ENCODE measurements at places on chromosomes 7 and 10.

- no peak for DNase-seq
Observed at GRCh38 chr10:11516431-11516746, 95.1 kb downstream of the USP6NL start.

GRCh38 chr7:151694828-151695580 is 175.3 kb upstream of the RHEB start:
- no peak for DNase-seq

GRCh38 chr10:130045801-130046321 is 64.8 kb downstream of the C10orf143 start:
- DNase-seq: no peak

DNA sequence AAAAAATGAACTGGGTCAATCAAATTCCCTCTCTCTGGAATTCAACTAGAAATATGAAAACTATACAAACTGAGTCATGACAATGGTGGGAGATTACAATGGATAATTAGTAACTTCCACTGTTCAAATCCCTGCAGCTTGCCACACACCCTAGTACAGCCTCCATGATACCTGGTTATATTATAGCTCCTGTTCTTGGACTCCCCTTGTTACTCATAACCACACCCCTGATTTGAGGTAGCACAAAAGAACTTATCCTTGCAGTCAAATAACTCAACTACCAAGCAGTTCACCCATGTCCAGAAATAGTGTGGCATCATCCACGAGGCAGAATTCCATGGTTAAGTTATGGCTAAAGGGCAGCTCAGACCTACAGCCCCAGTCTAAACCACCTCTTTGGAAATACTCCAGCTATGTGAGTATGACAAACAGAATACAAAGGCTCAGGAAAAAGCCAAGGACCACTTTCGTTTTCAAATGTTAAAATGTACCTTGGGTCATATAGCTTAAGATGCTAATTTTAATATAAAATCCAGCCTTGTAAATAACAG is 164.7 kb downstream of the CPEB3 start:
- peak; percentile 74 for DNase-seq

DNA sequence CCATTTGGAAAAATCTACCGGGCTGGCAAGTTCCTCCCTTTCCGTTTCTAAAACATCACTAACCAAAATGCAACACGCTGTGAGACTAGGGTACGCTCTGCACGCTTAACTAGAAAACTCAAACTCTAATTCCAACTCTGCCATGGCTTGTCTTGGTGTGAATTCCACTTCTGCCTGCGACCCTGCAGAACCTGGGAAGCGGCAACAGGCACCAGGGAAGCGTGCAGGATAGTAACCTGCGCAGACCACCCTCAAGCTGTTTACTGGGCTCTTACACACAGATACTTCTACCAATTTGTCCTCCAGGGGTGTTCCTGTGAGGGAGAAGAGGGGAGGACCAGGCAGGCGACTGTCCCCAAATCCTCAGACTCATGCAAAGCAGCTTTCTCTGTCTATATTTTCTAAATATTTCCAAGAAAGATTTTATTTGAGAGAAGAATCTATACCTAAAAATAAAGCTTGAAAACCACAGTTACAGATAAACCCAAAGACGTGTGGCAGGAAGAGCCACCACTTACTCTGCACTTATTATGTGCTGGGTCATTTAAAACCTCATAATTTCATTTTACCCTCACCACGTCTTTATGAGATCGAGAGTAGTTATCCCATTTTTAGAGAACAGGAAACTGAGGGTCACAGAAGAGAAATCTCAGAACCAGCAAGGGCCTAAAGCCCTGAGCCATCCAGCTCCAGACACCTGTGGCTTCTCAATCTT is 52.9 kb downstream of the CPXM2 start:
- DNase-seq: no peak

DNA sequence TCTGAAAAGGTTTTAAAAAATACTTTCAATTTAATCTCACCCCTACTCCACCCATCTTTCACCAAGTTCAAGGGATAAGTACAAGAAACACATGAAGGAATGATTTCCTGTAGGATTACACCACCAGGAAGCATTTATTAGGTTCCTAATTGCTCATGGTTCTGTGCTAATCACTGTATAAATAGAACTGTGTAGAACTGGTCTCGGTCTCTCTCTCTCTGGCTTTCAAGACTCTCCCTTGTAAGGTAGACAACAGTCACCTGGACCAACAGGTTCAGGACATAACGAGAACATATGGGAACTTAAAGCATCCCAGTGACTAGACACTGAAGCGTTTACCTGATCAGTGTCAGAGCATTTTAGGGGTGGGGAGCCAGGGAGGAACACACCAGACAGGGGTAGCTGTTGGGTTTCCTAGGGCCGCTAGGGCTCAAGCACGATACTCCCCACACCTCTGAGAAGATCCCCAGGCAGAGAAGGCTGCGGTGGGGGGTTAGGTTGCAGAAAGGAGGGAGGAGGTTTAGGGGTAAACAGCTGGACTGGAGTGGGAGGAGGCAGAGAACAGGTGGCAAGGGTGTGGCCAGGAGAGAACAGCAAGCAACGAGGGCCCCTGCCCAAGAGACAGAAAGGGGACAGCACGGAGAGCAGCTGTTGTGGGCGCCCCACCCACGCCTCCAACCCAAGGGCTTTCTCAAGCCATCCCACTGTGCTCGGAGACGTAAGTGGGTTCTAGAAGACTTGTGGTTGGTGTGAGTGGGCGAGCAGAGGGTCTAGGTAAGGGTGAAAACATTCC is 52.5 kb upstream of the USP6NL start:
- DNase-seq: no peak

GRCh38 chr10:72228318-72228751 is 12.3 kb upstream of the ASCC1 start:
- DNase-seq: no peak

DNA sequence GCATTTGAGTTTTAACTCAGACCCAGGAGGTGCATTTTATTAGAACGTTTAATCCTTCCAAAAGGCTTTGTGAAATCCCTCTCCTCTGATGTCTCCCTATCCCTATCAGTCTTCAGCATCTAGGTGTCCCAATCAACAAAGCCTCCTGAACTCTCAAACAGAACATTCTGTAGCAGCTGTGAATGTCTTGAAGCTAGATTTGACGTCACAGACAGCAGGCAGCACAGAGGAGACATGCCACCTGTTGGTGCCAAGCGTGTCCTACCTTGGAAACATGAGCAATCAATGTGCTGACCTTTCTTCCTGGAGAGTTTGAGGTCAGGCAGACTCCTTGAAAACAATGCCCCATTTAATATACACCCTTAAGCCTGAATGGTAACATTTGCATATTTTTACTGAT is 125.5 kb downstream of the RNLS start:
- no peak for DNase-seq

DNA sequence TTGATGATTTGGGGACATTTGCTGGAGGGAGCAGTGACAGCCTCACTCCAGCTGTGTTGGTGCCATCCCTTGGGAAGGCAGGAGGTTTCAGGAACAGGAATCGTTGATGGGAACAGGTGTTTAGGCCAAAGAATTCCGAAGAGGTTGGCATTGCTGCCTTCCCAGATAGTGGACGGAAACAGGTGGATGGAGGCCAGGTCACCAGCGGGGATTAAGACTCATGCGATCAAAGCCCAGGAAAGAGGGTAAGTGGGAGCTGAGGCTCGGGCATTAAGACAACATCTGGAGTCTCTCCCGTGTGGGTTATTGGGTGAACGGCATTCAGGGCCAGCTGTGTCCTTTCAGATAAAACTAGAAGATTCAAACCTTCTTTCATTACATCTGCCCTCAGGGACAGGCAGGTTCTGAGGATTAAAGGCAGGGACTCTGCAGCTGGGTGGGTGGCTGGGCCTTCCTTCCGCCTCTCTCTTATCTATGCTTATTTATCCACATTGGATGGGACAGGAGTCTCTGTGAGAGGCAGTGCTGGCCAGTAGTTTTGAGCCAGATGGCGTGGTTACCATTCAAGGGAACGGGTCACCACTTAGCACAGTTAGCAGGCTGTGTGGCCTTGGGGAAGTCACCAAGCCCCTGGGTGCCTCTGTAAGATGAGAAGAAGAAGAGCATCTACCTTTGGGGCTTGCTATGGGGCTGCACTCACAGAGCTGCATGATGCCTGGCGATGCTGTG is 67.6 kb downstream of the INSIG1 start:
- no peak for DNase-seq

- peak; percentile 92 for DNase-seq
Observed at GRCh38 chr10:94358480-94358879, 4.3 kb downstream of the NOC3L start.

DNA sequence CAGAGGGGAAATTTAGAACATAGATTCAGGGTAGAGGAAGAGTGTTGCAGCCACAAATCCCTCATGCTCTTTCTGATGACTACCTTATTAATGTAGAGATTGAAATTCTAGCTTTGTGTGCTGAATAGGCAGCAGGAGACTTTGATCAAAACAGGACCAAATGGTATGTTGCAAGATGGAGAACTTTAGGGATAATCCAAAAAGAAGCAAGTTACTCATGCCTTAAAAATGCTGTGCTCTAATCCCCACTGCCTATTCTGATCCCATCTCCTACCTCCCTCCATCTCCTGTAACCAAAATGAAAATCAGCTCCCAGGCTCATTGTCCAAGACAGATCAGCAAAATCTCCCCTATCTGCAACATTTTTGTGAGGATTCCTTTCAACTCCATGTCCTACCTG is 31.3 kb downstream of the CH25H start:
- no peak for DNase-seq

DNA sequence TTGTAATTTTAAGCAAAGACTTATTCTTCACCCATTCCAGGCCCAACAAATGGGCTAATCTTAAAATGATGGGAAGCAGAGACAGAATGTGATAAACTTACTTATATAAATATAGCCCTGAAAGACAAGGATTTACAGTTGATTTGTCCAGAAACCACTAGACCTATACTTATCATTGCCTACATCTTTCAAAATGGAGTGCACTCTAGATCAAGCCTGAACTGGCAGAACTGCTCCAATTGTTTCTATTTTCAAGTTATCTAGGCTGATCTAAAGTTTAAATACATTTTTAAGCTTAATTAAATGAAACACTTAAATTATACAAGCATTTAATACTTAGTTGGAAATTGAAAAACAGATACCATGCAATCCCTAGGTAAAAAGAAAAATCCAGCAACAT is 24.9 kb upstream of the PALS2 start:
- DNase-seq: no peak

DNA sequence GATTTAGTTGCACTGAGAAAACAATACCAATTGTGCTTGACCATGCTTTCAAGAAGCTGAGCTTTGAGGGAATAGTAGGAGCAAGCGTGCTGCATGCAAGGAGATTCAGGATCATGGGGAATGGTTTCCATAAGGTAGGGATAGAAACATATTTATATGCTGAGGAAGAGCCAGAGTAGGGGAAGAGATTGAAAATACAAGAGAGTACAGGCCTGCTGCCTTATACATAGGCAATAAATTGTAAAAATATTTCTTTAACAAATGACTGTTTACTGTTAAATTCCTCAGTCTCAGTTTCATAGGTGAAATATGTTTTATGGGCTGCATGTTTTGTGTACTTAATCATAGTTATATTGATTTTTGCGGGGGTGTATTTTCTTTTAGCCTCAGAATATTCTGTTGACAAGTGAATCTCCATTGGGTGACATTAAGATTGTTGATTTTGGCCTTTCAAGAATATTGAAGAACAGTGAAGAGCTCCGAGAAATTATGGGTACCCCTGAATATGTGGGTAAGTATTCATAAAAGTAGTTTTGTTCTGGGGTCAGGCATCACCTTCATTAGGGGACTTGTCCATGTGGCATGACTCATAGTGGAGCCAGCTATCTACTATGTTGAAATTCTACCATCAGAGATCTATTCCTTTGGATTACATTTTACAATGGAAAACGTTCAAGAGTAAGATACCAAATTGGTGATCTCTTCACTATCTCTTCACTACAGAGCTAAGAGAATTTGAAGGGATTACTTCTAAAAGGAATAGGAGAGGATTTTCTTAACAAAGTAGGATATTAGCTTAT is 36.5 kb downstream of the STK17A start:
- DNase-seq: no peak

- no peak for DNase-seq
Observed at GRCh38 chr7:149021725-149022062, 6.6 kb downstream of the PDIA4 start.

DNA sequence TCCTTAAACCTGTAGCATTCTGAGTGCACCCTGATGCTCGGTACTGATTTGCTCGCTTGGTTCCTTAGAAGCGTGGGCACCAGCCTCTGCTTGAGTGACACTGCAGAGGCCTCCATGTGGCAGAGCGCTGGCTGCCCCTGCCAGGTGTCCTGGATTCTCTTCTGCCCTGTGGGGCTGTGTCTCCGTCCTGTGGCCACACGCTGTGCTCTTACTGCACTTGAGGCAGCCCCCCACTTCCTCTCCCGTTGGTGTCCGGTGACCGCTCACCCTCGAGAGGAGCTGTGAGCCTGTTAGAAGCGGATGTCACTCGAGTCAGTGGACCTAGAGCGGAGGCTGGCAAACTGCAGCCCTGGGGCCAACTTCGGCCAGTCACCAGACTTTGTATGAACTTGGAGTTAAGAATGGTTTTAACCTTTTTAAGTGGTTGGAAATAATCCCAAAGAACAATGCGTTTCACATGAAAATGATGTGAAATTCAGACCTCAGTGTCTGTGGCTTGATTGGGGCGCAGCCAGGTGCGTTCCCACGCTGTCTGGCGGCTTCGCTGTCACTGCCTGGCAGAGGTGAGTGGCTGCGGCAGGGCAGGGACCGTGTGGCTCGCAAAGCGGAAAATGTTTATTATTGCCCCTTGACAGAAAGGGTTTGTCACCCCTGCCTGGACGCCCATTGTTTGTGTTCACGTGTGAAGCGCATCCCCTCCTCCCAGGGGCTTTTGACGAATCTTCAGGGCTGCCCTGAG is 114.6 kb downstream of the CYTH3 start:
- no peak for DNase-seq

DNA sequence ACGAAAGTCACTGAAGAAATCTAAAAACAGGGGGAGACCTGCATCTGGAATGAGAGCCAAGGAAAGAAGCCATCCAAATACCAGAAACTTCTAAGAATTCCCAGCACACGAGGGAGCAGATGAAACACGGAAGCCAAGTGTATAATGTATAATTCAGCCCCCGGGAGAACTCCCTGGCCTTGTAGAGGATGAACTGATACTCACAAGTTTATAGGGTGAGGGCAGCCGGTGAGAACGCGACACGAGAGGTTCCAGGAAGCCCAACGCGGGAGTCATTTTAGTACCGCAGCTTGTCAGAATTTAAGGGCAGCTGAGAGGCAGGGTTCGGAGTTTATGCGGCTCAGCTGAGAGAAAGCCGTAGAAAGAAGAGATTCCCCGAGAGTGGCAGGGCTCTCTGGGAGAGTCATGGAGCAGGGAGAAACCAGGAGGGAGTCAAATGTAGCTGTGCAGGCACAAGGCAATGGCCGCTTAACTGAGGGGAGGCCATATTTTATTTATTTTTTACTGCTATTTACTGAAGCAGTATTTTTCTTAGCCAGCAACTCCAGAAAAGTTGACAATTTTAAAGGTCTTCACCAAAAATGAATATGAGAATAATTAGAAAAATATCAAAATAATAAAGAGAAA is 164.0 kb downstream of the NPSR1 start:
- no peak for DNase-seq

GRCh38 chr10:71062156-71062555 is 150.2 kb upstream of the UNC5B start:
- no peak for DNase-seq
